Memory B cell (primary cell): ENCODE measurements at places on chromosomes 1 and 21.

DNA sequence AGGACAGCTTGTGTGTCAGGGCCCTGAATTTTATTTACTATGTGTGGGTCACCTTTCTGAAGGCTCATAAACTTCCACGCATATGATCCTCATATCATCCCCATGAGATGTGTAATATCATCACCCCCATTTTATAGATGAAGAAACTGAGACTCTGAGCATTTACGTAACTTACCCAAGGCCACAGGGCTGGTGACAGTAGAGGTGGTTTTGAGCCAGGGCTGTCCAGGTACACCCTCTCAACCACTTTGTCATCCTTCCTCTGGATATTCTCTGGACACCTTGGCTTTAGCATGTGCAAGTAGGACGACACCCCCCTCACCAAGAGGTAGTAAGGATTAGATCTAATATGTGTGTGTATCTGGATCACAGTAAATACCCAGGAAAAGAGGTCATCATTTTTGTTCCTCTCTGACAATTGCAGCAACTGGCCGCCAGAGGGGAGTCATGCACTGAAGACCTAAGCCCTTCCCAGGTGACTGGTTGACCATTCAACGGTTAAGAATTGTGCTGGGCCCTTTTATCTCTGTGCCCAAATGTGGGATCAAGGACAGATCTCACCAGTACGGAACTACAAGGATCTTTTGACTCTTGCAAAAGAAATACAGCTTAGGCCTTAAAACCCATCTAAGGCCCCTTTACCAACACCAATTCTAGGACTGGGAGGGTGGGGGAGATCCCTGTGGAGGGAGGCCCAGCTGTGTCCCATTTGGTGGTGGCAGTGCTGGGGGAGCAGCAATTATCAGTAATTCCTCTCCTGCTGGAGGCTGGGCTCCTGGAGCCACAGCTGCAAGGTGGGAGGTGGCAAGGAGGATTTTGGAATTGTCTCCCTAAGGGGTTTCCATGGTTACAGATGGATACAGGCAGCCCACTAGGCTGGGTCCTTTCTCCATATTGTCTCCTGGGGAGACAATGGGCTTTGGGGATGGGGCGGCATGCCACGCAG lies 13.7 kb upstream of the E2F2 start:
- peak; percentile 67 for DNase-seq
- no peaks in the 10 kb centered on the region for H3K36me3 ChIP-seq
- peaks cover 21% of the 10 kb centered on the region for H3K4me1 ChIP-seq
- peak overlapping the region; percentile 63 for H3K27ac ChIP-seq

GRCh38 chr1:89530444-89531089 lies 5.9 kb downstream of the LRRC8B start:
- H3K27me3 ChIP-seq = no peaks in the 10 kb centered on the region
- no peak overlapping the region for H3K4me3 ChIP-seq
- H3K4me1 ChIP-seq = peaks cover 29% of the 10 kb centered on the region
- no peak overlapping the region for H3K27ac ChIP-seq
- no peak for DNase-seq

GRCh38 chr21:45818904-45819285 lies 162.7 kb upstream of the COL6A1 start:
- H3K36me3 ChIP-seq = no peaks in the 10 kb centered on the region
- H3K27ac ChIP-seq = peak overlapping the region; percentile 15
- H3K4me3 ChIP-seq = no peak overlapping the region
- no peak for DNase-seq

- no peaks in the 10 kb centered on the region for H3K4me1 ChIP-seq
- no peak overlapping the region for H3K4me3 ChIP-seq
- DNase-seq = no peak
- peaks cover 22% of the 10 kb centered on the region for H3K27me3 ChIP-seq
These were observed 26.6 kb downstream of the EPHA2 start for GRCh38 chr1:16129316-16129715.

DNA sequence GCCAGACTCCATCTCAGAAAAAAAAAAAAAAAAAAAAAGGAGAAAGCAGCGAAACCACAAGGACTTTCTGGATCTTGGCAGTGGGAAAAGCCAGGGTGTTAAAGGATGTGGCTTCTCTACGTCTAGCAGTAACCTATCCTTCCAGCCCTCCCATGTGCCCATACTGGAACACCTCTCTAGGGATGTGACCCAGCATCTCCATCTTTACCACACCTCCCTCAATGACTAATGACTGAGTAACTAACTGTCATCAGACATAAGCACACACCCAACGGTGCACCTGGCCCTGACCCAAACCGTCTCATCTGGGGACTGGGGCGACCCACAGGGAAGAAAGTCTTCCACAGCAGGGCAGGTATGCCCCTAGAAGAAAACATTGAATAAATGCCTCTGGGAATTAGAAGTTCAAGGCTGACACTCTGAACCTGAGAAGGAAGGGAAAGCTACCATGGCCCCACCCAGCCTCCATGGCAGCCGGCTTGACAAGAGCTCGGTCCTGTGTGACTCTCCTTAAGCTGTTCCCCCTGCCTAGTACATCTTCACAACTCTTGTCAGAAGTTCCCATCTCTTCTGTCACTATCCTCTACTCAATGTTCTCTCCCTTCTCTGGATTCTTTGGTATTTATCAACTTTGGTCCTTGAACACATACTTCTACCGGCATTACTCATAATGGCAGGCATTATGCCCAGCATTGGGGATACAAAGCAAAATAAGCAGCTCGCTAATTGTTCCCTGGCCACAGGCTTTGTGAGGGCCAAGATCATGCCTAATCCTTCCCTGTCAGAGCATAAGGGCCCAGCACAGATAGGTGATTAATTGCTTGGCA lies 14.8 kb upstream of the PAQR6 start:
- H3K36me3 ChIP-seq = peaks cover 62% of the 10 kb centered on the region
- DNase-seq = no peak
- peak overlapping the region; percentile 9 for H3K27ac ChIP-seq
- no peak overlapping the region for H3K4me3 ChIP-seq
- no peaks in the 10 kb centered on the region for H3K4me1 ChIP-seq
- no peaks in the 10 kb centered on the region for H3K27me3 ChIP-seq

GRCh38 chr1:10768552-10768951 lies 27.9 kb downstream of the CASZ1 start:
- no peaks in the 10 kb centered on the region for H3K36me3 ChIP-seq
- no peak overlapping the region for H3K27ac ChIP-seq
- H3K4me3 ChIP-seq = no peak overlapping the region
- DNase-seq = no peak
- H3K4me1 ChIP-seq = no peaks in the 10 kb centered on the region
- H3K27me3 ChIP-seq = peaks cover 6% of the 10 kb centered on the region

- no peaks in the 10 kb centered on the region for H3K27me3 ChIP-seq
- no peak overlapping the region for H3K4me3 ChIP-seq
- H3K36me3 ChIP-seq = peaks cover 37% of the 10 kb centered on the region
- H3K4me1 ChIP-seq = peaks cover 4% of the 10 kb centered on the region
- no peak for DNase-seq
These were observed 43.4 kb downstream of the ZBTB40 start for GRCh38 chr1:22494943-22495579.

DNA sequence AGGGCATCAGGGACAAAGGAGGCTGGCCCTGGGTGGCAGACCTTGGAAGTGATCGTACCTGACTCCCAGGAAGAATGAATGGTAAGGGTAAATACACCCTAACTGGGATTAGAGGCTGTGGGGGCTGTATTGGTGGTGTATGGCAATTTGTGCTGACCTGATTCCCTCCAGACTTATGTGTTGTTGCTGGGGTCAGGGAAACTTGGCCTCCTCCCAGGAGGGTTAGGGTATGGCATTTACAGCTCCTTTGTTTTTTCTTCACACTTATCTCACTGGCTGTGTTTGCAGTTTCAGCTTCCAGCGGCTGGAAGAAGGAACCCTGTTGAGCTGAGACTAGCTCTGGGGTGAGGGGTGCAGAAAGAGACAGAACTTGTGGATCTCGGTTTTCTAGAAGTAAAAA lies 8.2 kb downstream of the VANGL1 start:
- no peaks in the 10 kb centered on the region for H3K4me1 ChIP-seq
- no peak overlapping the region for H3K4me3 ChIP-seq
- H3K27me3 ChIP-seq = no peaks in the 10 kb centered on the region
- H3K27ac ChIP-seq = no peak overlapping the region

GRCh38 chr21:26572076-26572701 lies 897 bp downstream of the CYYR1 start:
- H3K36me3 ChIP-seq = no peaks in the 10 kb centered on the region
- H3K27me3 ChIP-seq = peaks cover 1% of the 10 kb centered on the region
- H3K27ac ChIP-seq = no peak overlapping the region
- H3K4me3 ChIP-seq = no peak overlapping the region
- H3K4me1 ChIP-seq = no peaks in the 10 kb centered on the region

- H3K27me3 ChIP-seq = no peaks in the 10 kb centered on the region
- no peak overlapping the region for H3K27ac ChIP-seq
- no peak for DNase-seq
- no peak overlapping the region for H3K4me3 ChIP-seq
These were observed 7.0 kb downstream of the PLPPR4 start for GRCh38 chr1:99271249-99271648.

DNA sequence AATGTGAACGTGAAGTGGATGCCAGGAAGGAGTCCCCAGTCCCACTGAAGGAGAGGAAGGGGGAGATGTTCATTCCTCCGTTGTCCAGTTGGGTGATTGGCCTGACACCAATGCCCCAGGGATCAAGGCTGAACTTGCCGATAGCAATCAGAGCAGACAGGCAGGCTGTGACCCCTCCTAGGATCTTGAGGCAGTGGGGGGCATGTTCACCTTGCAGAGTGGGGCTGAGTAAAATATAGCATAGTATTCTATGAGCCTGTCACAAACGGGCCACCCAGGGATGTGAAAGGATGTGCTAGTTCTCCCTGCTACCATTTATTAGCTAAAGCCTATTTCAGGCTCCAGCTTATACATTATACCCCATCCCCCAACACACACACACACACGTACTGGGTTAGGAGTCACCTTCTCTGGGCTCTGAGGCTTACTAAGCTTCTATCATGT lies 80.7 kb upstream of the CD34 start:
- H3K4me3 ChIP-seq = no peak overlapping the region
- H3K27me3 ChIP-seq = peaks cover 22% of the 10 kb centered on the region
- no peak for DNase-seq
- no peak overlapping the region for H3K27ac ChIP-seq
- no peaks in the 10 kb centered on the region for H3K36me3 ChIP-seq

GRCh38 chr21:30714456-30714855 lies 4.1 kb downstream of the KRTAP21-3 start:
- DNase-seq = no peak
- no peak overlapping the region for H3K4me3 ChIP-seq
- no peaks in the 10 kb centered on the region for H3K4me1 ChIP-seq
- H3K27ac ChIP-seq = no peak overlapping the region
- H3K36me3 ChIP-seq = no peaks in the 10 kb centered on the region

DNA sequence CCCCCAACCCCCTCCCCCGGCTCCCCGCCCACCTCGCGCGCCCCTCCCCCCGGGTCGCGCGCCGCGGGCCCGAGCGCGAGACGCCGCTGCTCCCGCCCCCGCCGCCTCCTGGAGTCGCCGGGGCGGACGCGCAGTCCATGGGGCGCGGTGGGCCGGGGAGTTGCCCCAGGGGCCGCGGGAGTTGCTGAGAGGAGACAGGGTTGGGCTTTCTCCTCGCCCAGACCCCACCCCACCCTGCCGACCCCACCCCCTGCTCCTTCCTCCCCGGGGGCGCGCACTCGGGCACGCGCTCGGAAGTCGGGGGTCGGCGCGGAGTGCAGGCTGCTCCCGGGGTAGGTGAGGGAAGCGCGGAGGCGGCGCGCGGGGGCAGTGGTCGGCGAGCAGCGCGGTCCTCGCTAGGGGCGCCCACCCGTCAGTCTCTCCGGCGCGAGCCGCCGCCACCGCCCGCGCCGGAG lies at the start of gene LAMC1:
LAMC1 (plus strand) TSS at position 275 of the 455 bp plus-strand sequence. CDS start 297 bp downstream, outside the sequence.
- peaks cover 24% of the 10 kb centered on the region for H3K4me1 ChIP-seq
- DNase-seq = peak; percentile 46
- no peaks in the 10 kb centered on the region for H3K36me3 ChIP-seq
- peak within 1 kb of the TSS; percentile 23 for H3K27ac ChIP-seq
- H3K4me3 ChIP-seq = peak within 1 kb of the TSS; percentile 94

DNA sequence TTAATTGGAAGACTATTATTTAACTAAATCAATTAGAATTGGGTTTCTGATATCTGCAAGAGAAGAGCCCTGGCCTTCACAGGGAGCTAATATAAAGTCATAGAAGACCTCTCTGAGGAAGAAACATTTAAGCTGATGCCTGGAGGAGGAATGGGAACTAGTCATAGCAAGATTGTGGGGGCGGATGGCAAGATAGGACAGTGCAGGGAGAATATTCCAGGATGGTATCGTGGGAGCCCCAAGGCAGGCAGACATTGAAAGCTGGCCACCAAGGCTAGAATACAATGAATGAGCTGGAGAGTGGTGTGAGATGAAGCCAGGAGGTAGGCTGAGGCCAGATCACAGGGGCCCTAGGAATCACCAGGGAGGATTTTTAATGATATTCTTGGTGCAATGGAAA lies 20.8 kb upstream of the MYSM1 start:
- no peaks in the 10 kb centered on the region for H3K36me3 ChIP-seq
- peaks cover 5% of the 10 kb centered on the region for H3K4me1 ChIP-seq
- no peak for DNase-seq
- no peak overlapping the region for H3K4me3 ChIP-seq

GRCh38 chr1:6594977-6595740 lies 7.5 kb downstream of the KLHL21 start:
- no peak overlapping the region for H3K27ac ChIP-seq
- H3K36me3 ChIP-seq = no peaks in the 10 kb centered on the region
- H3K27me3 ChIP-seq = no peaks in the 10 kb centered on the region
- H3K4me1 ChIP-seq = peaks cover 13% of the 10 kb centered on the region

DNA sequence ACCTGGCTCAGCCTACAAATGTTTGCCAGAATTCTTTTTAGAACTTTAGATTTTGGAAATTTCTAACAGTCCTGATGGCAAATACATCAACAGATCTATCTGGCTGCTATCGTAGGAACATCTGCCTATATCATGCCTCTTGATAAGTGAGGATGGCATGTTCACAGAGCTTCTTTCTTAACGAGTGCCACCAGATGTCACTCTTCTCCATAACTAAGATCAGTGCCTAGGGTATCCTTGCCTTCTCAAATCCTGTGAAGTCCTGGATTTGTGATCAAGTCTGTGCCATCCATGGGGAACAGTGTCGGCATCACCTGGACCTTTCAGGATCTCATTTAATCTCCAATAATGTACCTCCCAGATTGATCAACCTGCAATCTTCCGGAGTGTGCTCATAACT lies 36.5 kb upstream of the CD5L start:
- H3K4me3 ChIP-seq = no peak overlapping the region
- H3K27me3 ChIP-seq = no peaks in the 10 kb centered on the region
- H3K27ac ChIP-seq = peak overlapping the region; percentile 11
- no peak for DNase-seq
- H3K36me3 ChIP-seq = no peaks in the 10 kb centered on the region
- peaks cover 19% of the 10 kb centered on the region for H3K4me1 ChIP-seq

DNA sequence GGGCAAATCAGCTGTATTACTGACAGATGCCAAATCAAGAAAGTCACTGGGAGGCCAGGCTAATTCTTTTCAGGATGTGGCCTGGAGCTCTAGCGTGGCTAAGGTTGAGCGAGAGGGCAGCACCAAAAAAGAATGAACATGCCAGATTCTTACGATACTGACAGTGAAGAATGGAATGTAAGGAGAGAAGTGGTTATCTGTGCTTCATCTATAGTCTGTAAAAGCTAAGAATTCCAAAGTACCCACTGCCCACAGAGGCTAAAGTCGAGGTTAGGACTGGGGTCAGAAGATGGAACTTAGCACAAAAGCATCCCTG lies 32.7 kb downstream of the TFAP2E start:
- no peaks in the 10 kb centered on the region for H3K27me3 ChIP-seq
- peak overlapping the region; percentile 46 for H3K27ac ChIP-seq
- H3K36me3 ChIP-seq = peaks cover 35% of the 10 kb centered on the region
- H3K4me1 ChIP-seq = peaks cover 9% of the 10 kb centered on the region
- H3K4me3 ChIP-seq = no peak overlapping the region
